CD4-positive, alpha-beta T cell (primary cell): ENCODE measurements at places on chromosomes 3 and 15.

DNA sequence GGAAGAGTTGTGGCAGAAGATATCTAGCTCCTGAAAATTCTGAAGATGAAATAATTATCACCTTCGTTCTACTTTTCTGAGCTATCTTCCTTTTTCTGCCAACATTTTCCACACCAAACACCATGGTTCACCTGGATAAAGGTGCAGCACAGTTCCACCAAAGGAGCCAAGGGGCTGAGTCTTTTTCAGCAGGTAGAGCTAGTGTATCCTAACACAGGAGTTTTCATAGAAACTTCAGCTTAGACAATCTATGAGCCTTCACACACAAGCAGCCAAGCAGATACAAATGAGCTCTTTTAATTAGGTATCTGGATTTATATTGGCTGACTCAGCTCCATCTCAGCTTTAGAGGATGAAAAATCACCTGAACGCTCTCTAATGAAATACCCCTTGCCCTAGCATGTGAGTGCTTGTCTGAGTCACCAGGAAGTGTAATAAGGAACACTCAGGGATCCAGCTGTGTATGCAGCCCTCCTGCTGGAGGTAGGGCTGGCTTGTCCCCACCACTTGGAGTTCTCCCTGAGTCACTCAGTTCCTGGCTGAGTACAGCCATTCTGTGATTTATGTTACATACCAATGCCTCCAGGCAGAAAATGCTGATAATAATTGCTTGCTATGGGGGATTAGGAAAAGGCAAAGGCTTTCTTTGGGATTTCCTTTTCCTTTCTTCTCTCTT lies 385.7 kb downstream of the LSAMP start:
- no peak for DNase-seq

- no peak for DNase-seq
Measured at GRCh38 chr3:126340081-126340511, 17.1 kb downstream of the KLF15 start.

DNA sequence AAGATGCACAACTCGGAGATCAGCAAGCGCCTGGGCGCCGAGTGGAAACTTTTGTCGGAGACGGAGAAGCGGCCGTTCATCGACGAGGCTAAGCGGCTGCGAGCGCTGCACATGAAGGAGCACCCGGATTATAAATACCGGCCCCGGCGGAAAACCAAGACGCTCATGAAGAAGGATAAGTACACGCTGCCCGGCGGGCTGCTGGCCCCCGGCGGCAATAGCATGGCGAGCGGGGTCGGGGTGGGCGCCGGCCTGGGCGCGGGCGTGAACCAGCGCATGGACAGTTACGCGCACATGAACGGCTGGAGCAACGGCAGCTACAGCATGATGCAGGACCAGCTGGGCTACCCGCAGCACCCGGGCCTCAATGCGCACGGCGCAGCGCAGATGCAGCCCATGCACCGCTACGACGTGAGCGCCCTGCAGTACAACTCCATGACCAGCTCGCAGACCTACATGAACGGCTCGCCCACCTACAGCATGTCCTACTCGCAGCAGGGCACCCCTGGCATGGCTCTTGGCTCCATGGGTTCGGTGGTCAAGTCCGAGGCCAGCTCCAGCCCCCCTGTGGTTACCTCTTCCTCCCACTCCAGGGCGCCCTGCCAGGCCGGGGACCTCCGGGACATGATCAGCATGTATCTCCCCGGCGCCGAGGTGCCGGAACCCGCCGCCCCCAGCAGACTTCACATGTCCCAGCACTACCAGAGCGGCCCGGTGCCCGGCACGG lies 991 bp downstream of the SOX2 start:
- DNase-seq = no peak

- DNase-seq = peak; percentile 43
Measured at GRCh38 chr3:189630767-189631372, 319 bp upstream of the TP63 start.

DNA sequence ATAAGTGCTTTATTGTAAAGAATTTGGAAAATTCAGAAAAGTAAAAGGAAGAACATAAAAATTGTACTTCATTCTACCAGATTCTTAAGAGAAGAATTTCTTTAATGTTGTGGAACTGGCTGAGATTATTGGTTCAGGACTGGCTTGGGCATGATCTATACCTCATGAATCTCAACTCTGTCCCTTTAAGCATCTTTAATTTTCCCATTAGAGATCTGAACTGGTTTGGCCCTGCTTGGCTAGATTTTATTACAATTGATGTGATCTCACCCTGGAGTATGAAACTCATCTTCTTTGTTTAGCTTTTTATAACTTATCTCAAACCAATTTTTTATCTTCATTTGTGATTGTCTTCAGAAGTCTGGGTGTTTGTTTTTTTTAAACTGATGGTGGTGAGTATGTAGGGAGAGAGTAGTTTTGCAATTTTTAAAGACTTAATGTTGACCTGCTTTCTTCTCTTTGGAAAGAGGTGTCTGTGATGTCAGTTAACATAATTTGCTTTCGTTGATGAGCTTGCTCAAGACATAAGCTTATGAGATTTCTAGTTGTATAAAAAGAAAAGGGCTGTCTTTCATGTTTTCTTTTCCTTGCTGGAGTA lies 61.9 kb downstream of the ZNF609 start:
- DNase-seq = no peak

DNA sequence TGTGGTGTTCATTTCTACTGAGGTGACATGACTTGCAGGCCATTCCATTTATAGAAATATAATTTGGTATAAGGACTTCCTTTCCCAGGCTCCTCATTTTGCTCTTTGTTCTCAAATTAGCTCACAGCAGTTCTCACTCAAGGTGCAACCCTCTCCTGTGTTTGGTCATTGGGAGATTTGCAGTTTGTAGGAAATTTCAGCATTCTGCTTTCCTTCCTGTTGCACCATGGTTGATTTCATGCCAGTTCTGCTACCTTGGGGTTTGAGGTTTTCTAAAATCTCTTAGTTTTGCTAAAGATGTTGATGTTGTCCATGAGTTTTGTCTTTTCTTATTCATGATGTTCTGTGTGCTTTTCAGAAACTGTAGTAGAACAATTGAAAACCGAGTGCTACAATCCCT lies 65.7 kb upstream of the PROK2 start:
- DNase-seq = no peak

GRCh38 chr3:133477487-133477886 lies 77.6 kb downstream of the BFSP2 start:
- DNase-seq = no peak

DNA sequence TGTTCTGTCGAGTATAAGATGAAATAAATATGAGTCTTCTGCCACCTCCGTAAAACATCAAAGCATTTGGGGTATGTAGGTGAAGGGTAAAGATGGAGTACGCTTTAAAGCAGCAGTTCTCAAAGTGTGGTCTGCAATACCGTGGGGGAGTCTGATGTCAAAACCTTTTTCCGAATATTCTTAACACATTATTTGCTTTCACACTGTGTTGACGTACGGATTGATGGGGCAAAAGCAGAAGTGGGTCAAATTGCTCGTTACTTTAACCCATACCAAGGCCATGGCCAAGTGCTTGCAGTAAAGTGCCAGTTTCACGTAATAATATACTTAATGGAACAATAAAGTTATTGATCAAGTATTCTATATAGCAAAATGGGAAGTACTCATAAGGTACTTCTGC lies 36.3 kb downstream of the PAK2 start:
- no peak for DNase-seq

- no peak for DNase-seq
Measured at GRCh38 chr15:79329171-79329611, 18.3 kb downstream of the TMED3 start.

DNA sequence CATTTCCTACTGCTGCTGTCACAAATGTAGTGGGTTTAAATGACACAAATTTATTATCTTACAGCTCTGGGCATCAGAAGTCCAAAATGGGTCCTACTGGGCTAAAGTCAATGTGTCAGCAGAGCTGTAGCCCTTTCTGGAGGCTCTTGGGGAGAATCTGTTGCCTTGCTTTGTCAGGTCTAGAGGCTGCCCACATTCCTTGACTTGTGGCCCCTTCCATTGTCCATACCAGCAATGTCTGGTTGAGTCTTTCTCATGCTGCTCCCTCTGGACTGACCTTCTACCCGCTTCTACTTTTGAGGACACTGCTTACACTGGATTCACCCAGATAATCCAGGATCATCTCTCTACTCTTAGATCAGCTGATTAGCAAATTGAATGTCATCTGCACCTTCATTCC lies 3.0 kb downstream of the IL12A start:
- DNase-seq = no peak

DNA sequence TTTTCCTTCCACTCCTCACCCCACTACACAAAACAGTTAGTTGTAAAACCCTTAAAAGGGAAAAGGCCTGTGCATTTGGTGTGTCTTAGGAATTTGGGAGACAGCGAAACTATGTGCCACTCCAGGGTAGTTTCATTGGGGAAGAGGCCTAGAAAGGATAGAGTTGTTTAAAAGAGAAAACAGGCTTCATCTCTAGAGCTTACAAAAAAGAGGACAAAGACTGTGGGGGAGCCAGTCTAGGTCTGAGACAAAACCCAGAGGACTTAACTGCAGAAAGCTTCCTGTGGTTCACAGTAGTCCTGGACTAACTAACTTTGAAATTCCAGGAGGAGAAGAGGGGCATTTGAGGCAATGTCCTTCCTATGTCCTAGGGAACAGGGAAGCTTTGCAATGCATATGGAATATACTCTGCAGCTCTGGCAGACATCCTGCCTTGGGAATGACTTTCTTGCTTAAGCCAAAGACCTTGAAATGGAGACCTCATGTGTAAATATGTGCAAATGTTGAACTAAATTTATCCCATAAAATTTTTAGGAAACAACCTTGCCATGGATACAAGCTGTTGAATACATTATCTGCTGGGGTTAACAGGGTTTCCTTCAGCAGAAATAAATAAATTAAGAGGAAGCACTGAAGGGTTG lies 159.4 kb downstream of the LSAMP start:
- no peak for DNase-seq

DNA sequence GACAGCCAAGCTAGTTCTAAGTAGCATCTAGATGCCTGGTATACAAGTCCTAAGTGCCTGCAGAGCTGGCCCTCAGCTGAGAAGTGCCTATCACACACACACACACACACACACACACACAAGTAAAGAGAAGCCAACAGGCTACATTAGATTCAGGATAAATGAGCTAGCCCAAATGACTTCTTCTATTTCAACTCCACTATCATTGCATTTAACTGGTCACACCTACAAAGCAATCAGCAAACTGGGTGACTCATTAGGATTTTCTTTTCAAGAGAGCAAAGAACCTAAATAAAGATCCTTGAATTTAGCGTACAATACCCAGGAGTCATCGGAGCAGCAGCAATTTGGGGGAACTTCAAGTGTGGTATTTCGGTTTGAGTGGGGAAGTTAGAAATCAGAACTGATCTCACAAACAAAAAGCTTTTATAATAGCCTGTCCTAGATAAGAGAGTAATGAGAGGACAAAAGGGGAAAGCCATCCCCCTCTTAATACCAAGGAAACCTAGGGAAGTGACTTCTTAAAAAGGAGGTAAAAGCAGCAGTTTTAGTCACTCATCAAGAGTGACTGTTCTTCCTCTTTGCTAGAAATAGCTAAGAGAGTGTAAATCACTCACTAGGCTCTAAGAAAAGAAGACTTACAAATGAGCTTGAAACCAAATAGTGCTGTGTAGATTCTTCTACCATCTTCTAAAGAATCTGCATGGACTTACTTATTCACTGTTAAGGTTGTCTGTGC lies 112.7 kb downstream of the TNIK start:
- DNase-seq = no peak

DNA sequence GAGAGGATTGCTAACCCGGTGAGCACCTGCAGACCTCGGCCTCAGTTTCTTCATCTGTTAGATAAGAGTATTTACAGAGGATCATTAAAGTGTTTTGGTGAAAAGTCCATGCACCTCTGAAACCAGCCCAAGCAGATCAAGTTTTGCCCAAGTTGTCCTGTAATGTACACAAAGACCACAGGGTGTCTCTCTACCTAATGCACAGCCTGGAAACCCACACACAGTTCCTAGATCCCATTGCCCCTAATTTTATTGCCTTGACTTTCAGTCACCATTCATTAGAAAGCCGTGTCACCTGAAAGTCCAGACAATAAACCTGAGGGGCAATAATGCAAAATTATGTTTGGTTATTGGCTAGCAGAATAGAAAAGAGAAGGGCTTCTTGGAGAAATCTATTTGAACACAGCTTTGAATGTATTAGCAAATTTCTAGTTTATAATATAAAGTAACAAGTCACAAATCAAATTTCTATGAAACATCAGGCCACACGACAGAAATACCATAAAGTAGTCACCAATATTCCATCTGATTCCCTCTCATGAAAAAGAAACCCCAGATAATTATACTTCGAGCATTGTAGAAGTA lies 161.3 kb upstream of the SLC2A2 start:
- peak; percentile 45 for DNase-seq

GRCh38 chr15:67142767-67143100 lies 77.3 kb downstream of the SMAD3 start:
- DNase-seq = no peak

GRCh38 chr15:60442763-60443162 lies 36.2 kb downstream of the ICE2 start:
- DNase-seq = no peak

DNA sequence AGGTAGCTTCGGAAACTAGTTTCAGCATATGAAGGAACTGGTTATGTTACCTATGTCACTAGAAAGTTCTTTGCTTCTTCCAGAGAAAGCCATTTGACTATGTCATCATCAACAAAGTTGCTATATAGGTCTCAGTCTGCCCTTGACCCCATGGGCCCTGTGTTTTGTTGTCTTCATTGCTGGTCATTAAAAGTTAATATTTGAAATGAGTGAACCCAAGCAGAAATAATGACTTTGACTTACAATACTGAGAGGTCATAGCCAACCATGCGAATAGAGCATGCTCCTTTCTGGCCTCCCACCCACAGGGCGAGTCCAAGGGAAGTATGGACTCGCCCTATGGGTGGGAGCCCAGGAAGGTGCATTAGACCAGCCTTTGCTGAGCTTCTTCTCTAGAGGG lies 40.9 kb downstream of the APH1B start:
- DNase-seq = no peak

DNA sequence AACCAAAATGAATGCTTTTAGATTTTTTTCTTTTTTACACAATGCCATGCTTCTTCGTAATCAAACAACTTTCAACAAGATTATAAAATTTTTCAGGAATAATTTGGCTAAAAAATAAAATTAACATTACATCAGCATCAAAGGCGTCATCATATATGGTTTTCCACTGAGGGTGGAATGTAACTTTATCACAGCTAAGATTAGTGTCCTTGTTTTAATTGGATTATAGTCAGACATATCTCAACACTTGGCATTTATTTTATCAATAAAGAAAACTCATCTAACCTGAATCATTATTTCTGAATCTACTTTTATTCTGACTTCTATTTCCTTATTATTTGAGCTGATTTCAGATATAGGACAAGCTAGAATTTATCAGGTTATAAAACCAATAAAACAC lies 1.6 kb downstream of the NRG4 start:
- no peak for DNase-seq

DNA sequence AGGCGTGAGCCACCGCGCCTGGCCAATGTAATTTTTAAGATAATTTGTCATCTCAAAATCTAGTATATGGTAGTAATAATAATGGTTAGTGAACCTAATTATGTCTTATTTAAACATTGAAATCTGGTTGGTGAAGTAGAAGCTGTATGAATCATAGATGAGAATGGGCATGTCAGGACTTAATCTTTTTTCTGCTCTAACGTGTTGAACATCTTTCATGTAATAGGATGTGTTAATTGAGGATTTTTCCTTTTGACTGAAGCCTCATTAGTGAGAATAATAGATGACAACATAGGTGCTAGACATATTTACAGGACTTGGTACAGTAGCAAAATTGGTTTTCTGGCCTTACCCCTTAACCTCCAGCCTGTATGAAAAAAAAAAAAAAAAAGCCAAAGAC lies 835.6 kb downstream of the IGSF11 start:
- no peak for DNase-seq

- no peak for DNase-seq
Measured at GRCh38 chr3:25557694-25558093, 107.0 kb downstream of the TOP2B start.
